Stimulated activated CD4-positive, alpha-beta T cell treated with anti-CD3 and anti-CD28 coated beads, Interleukin-12 subunit alpha, Interleukin-12 subunit beta, amount 100 ng/mL, for 4 hours (primary cell): ENCODE measurements at places on chromosomes 6 and 20.

GRCh38 chr6:68059899-68060298 lies 575.2 kb upstream of the ADGRB3 start:
- DNase-seq, result no peak

DNA sequence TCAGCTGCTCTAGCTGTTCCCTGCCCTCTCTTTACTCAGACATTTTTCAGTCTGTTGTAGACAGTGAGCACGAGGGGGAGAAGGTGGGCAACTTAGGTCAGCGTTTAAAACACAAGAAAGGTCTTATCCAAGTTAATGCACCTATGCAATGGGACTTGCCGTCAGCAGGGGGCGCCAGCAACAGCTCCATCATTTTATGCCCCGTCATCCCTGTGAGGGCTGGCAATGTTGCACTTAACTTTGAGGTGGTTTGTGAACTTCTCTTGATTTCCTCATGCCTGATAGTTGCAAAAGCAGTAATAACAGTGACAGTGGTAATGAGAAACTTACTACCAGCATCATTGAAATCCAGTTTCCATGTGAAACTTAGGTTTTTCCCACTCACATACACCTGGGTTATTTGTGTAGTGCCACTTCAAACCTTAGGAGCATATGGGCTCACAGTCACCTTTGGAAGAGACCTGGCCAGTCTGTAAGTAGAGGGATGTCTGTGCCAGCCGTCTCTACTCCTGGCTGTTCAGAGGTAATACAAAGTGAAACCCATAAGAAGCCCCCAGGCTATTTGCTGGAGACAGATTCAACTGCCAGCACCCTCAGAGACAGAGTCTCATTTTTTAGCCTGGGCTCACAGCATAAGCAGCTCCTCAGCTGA lies 44.9 kb upstream of the ID1 start:
- DNase-seq, result peak; percentile 72

DNA sequence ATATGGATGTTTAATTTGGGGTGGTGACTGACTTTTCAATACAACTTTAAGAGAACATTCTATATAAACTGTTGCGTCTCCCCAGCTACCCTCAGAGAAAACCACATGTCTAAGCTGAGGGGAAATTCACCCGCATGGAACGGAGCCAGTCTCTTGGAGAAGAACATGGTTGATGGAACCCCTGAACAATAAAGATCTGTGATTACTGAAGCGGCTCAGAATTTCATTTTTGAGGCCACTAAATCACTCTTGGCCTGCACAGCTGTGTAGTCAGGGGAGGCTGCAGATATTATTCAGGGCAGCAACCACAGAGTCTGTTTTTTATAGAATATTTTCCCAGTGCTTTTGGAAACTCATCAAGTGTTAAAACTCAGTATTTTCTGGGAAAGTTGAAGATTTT lies 73.8 kb downstream of the EYA4 start:
- no peak for DNase-seq

- DNase-seq, result no peak
These were observed 332.0 kb downstream of the BTBD9 start for GRCh38 chr6:38307740-38308139.

DNA sequence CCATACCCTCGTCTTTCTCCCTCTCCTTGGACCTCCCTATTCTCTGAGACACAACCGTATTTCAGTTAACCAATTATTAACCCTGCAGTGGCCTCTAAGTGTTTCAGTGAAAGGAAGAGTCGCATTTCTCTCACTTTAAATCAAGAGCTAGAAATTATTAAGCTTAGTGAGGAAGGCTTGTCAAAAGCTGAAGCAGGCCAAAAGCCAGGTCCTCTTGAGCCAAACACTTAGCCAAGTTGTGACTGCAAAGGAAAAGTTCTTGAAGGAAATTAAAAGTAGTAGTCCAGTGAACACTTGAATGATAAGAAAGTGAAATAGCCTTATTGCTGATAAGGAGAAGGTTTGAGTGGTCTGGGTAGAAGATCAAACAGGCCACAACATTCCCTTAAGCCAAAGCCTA lies 58.3 kb downstream of the SNX9 start:
- DNase-seq, result no peak

- no peak for DNase-seq
These were observed 3.5 kb upstream of the LAMP5 start for GRCh38 chr20:9510911-9511310.

DNA sequence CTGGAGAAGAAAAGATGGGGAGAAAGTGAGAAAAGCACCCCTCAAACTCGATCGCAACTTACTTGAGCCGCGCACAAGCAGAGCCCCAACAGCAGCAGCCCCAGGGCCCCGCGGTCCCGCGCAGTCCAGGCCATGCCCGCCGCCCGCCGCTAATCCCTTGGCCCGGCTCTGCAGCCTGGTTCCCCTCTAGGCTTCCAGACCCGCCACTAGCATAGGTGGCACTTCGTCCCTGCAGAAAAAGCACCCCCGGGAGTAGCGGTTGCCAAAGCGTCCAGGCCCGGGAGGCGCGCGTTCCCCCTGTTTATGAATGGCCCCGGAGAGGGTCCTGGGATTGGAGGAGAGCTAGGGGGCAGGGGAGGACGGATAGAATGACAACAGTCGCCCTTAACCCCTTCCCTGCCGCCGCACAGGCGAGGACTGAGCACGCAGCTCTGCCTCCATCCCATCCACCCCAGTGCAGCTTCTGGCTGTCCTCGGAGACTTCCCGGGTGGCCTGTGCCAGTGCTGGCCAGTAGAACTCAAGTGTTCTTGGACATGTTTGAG lies 19.9 kb downstream of the COL9A1 start:
- no peak for DNase-seq

- DNase-seq, result no peak
These were observed 47.8 kb downstream of the PLCG1 start for GRCh38 chr20:41185013-41185757.

- no peak for DNase-seq
These were observed 126.5 kb upstream of the RIPOR2 start for GRCh38 chr6:25062070-25062811.

GRCh38 chr6:100664274-100665040 lies 199.7 kb upstream of the SIM1 start:
- DNase-seq, result no peak

- no peak for DNase-seq
These were observed 9.5 kb upstream of the THBD start for GRCh38 chr20:23059001-23059400.

DNA sequence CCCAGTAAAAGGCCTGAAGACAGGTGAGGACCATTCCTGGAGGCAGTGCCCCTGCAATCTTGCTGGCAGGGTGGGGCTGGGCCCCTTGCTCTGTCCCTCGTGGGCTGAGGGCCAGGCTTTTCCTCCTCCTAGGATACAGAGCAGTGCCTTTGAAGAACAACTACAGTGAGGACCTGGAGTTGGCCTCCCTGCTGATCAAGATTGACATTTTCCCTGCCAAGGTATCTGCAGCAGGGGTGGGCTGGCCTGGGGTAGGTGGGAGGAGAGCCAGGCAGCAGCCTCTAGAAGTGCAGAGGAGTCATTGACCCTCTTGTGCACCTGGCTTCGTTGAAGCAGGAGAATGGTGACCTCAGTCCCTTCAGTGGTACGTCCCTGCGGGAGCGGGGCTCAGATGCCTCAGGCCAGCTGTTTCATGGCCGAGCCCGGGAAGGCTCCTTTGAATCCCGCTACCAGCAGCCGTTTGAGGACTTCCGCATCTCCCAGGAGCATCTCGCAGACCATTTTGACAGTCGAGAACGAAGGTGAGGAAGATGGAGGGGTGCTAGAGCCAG lies 36.5 kb downstream of the PLCG1 start:
- no peak for DNase-seq

DNA sequence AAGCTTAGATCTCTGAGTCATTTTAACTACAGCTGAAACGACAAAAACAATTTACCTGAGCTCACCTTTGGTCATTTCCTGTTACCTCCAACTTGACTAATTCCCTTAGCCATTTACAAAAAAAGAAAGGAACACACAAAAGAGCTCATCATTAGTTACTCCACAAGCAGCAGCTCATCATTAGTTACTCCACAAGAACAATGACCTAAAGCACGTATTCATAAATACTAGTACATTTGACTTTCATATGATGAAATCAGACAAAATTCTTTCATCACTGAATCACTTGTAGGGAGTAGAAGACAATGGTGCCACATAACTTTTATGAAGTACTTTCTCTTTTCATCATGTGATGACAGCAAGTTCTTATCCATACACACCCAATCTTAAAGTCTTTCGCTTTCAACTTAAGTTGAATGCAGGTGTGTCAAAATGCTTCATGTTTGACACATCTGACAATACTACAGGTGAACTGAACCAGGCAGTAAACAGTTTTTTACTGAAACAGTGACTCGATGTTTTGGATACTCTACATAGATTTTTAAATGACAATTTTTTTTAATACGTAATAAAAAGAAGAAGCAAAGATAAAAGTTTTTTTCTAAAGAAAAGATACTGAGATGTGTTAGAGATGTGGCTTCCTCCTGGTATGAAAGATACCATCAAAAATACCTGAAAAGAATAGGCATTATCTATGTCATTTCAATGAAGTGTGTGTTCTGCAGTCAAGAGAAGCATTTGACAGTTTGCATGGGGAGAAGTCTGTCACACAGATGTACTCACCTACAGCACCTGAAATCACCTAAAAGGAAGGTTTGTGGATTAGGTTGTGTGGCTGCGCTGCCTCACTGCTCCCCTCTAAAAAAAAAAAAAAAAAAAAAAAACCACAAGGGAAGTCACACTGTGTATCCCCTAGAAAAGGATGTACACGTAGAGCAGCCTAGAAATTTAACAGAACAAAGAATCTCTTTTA lies 109.1 kb downstream of the PRDM1 start:
- DNase-seq, result no peak

- DNase-seq, result no peak
These were observed 38.9 kb upstream of the NKX2-4 start for GRCh38 chr20:21436205-21436604.

- DNase-seq, result no peak
These were observed 52.7 kb downstream of the GOPC start for GRCh38 chr6:117549611-117550010.

DNA sequence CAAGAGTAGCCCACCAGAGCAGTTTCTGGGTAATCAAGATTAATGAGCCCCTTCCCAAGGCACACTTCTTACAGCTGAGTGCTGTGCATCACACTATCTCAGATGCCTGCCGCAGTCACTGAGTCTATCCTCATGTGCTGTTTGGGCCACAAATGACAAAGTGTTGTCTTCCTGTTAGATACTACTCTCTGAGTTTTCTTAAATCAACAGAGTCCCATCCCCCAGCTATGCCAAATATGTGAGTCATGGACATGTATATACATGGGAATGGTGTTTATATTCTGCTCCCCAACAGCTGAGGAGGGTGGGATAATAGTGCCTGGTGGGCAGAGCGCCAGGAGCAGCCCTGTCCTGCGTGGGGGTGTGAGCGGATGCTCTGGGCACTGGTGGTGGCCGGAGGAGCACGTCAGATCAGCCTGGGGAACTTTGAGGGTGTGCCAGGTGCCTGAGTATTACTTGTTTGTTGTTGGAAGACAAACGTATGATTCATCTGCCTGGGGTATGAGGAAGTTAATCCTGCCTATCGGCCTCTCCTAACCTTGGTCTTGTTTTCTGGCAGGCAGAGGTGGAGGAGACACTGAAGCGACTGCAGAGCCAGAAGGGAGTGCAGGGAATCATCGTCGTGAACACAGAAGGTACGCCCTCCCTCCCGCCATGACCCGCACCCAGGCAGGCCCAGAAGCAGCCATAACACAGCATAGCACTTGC lies 9.6 kb downstream of the DYNLRB1 start:
- DNase-seq, result no peak

- DNase-seq, result no peak
These were observed 79.7 kb downstream of the RNF217 start for GRCh38 chr6:125041740-125042459.

DNA sequence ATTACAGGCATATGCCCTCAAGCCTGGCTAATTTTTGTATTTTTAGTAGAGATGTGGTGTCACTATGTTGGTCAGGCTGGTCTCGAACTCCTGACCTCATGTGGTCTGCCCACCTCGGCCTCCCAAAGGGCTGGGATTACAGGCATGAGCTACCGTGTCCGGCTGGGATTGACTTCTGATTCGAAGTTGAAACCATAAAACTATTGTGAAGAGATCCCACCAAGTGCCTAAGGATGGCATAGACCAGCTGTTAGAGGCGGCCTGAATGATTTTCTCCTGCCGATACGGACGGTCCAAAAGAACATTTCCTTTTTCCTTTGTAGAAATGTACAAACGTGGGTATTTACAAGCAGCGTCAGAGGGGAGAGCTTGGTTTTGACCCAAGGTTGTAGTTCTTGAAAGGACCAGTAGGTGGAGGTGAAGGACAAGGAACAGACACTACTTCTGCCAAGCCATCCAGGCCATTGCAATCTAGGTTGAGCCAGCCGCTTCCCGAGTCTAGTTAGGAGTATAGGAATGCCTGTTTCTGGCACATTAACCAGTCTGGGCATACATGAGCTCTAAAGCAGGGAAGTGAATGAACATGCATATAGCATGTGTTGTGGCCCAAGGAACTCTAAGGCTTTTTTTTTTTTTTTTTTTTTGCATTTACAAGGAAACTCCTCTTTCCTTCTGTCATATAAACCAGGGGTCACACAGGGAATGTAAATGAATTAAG lies 29.0 kb downstream of the MOCS3 start:
- DNase-seq, result peak; percentile 48

GRCh38 chr6:153553627-153554026 lies 422.5 kb upstream of the RGS17 start:
- DNase-seq, result no peak

GRCh38 chr20:44509762-44510161 lies 12.1 kb downstream of the SERINC3 start:
- no peak for DNase-seq

DNA sequence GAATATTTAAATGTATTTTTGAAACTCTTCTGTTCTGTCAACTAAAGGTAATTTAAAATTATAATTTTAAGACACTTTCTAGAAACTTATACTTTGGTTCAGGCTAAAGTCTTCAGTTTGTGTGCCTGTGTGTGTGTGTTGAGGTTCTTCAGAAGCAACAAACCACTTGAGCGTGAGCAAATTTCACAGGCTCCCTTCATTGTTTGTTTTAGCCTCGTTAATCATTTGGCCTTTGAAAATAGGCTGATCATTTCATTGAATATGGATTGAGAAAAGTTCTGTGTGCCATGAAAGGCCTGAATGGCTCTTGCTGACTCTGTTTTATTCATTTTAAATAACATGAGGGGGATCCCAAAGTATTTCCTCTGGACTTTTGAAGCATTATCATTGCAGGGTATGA lies 420.1 kb downstream of the CDKAL1 start:
- no peak for DNase-seq

- DNase-seq, result no peak
These were observed 176.4 kb upstream of the RREB1 start for GRCh38 chr6:6931071-6932025.

GRCh38 chr20:53302695-53303412 lies 290.8 kb downstream of the ZNF217 start:
- DNase-seq, result no peak

- peak; percentile 56 for DNase-seq
These were observed 148.8 kb downstream of the RPS12 start for GRCh38 chr6:132962936-132963868.
